Fibroblast of the aortic adventitia (primary cell): ENCODE measurements at places on chromosomes 6 and 20.
A peak's percentile ranks its signal among the peaks of the same experiment; 100 is the strongest.

GRCh38 chr6:8182902-8183665 lies 80.7 kb upstream of the EEF1E1 start:
- peak; percentile 42 for DNase-seq

DNA sequence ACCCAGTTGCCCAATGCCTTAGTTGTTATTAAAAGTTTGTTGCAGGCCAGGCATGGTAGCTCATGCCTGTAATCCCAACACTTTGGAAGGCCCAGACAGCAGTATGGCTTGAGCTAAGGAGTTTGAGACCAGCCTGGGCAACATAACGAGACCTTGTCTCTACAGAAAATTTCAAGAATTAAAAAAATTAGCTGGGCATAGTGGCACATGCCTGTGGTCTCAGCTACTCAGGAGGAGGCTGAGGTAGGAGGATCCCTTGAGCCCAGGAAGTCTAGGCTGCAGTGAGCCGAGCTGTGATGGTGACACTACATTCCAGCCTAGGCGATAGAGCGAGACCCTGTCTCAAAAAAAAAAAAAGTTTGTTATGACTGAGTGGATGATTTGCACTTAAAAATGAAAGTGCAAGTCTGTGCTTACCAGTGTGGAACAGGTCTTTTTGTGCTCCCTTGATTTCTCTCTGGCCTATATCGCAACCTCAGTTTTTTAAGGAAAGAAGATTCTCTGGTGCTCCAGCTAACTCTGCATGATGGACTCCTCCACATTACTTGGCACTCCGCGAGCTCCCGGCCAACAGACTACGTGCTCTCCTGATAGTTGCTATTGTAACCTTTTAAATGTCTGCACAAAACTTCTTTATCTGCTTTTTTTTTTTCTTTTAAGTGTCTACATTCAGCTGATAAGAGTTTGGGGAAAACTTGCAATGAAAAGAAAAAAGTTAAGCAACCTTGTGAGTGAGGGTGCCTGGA lies 22.1 kb downstream of the ZKSCAN3 start:
- no peak for DNase-seq

GRCh38 chr20:17873410-17874270 lies 95.0 kb downstream of the SNX5 start:
- DNase-seq = peak; percentile 99

DNA sequence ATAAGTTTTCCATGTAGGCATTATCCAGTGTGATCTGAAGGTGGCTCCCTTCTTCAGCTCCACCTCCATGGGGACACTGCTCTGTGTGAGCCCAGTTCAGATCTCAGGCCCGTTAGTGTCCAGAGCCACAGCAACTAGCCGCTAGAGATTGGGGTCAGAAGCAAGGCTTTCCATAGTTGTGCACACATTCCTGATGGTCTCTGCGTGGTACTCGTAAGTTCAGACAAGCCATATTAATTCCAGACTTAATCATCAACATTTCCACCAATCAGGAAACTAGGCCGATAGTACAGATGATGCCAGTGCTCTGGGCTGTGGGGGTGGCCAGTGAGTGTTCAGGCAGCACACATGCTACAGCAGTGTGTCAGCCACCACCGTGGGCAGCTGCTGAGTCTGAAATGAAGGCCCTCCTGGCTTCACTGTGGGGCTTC lies 17.5 kb upstream of the SYNCRIP start:
- peak; percentile 88 for DNase-seq

GRCh38 chr20:31943052-31943471 lies 8.8 kb downstream of the PDRG1 start:
- DNase-seq = peak; percentile 38

- peak; percentile 90 for DNase-seq
These were observed 123.1 kb upstream of the GJE1 start for GRCh38 chr6:142009647-142010046.

DNA sequence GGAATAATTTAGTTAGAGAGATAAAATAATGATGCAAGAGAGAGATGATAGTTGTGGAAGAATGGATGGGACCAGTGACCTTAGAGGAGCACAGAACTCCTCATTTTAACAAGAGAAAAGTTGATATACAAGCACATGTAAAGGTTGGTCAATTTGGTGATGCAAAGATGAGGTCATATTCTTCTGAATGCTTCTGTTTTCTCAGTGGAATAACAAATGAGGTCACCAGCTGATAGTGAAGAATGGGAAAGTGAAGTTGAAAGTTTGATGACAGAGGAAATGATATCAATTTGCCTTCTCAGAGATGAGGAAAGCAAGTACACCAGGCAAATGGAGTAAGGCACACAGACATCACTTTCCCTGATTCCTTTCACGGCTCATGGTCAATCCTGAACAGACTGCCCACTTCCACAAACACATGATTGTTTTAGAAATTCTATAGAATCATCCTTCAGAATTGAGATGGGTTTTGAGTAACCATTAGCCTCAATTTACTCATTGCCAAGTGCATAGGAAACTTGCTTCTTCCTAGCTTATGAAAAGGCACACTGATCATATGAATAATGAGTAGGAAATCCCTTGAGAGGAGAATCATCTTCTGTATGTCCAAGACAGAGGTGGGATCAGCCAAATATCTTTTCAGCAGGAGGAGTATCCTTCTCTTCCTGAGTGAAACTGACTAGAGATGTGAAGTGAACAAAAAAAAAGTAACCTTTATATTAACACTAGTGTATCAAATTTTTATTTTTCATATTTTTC lies 82.4 kb upstream of the TCF21 start:
- DNase-seq = peak; percentile 67

DNA sequence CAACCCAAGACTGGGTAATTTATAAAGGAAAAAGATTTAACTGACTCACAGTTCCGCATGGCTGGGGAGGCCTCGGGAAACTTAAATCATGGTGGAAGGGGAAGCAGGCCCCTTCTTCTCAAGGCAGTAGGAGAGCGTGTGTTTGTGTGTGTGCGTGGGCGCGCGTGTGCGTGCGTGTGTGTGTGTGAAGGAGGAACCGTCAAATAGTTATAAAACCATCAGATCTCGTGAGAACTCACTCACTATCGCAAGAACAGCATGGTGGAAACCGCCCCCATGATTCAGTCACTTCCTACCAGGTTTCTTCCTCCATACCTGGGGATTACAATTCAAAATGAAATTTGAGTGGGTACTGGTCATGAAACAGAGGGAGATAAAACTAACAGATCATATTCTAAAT lies 220.1 kb upstream of the EYS start:
- DNase-seq = no peak

- no peak for DNase-seq
These were observed 62.3 kb upstream of the KCNQ5 start for GRCh38 chr6:72559555-72559954.

GRCh38 chr6:100152201-100152600 lies 158.2 kb upstream of the MCHR2 start:
- DNase-seq = peak; percentile 35

DNA sequence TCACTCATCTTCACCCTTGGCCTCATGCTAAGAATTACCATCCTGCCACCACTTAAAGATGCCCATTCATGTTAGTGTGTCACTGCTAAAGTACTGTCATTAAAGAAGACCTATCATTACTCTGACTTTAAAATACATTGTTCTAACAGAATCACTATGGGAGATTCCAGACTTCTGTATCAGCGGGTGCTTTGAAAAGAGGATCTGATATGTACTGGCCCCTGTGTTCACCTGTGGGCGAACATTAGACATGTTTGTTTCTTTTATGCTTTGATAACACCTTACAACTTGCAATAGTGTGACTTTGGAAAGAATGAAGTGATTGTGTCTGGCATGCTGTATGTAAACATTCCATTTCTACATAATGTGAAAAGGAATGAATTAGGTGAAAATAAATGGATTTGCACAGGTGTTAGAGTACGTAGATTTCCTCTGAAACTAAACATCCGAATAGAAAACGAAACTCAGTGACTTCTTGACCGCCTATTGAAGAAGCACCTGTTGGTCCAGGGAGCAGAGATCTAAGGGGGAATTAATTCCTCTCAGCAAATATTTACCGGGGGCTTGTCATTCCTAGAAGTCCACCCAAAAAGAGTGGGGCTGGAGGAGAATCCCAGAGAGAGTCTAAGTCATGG lies 132.3 kb downstream of the CARMIL1 start:
- no peak for DNase-seq

DNA sequence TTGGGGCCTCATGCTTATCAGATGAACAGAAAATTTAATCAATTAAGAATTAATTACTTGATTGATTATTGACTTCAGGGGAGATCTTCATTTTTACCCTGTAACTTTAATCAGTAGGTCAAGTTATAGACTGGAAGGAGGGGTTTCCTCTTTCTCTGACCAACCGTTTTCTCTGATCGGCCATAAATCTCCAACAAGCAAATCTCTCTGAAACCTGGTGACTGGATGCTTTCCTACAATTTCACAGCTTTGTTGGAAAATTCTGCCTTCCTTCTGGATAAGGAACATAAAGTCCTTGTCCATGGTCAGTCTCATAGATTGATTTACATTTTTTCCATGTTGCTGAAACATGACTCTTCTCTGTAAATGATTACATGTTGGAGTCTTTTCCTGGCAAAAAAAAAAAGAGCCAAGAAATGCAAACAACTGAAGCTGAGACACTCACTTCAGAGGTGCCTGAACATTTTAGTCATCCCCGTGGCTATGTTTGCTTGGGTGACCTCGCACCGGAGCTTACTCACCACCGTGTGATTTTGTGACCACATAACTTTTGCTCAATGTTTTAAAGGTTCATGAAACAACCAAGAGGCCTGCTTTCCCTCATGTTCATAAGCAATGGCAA lies 31.0 kb downstream of the IRF4 start:
- DNase-seq = peak; percentile 90

GRCh38 chr6:4313044-4313686 lies 177.8 kb upstream of the ECI2 start:
- peak; percentile 96 for DNase-seq

DNA sequence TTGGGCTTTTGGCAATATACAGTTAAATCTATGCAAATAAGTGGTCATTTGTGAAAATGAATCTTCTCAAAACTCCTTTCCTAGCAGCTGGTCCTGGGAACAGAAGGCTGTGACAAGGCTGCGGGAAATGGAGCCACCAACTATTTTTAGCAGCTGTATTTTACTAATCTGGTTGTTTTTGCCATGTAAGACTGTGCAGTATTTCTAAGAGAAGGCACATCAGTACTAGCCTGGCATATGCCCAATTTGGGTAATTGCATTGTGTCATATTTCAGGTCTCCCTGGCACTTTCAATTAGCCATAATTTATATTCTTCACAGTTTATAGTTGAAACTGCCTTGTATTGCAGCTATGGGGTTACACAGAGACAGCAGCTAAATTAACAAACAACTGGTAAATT lies 109.6 kb downstream of the MANEA start:
- DNase-seq = no peak

- no peak for DNase-seq
These were observed 6.9 kb downstream of the RIMS4 start for GRCh38 chr20:44803383-44803941.

- DNase-seq = peak; percentile 91
These were observed 121.0 kb downstream of the BCAS1 start for GRCh38 chr20:53949319-53949839.

DNA sequence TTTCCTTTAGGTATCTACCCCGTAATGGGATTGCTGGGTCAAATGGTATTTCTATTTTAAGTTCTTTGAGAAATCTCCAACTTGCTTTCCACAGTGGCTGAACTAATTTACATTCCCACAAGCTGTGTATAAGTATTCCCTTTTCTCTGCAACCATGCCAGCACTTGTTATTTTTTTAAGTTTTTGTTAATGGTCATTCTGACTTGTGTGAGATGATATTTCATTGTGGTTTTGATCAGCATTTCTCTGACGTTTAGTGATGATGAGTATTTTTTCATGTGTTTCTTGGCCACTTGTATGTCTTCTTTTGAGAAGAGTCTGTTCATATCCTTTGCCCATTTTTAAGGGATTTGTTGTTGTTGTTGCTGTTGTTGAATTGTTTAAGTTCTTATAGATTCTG lies 871.1 kb downstream of the KIF16B start:
- no peak for DNase-seq

DNA sequence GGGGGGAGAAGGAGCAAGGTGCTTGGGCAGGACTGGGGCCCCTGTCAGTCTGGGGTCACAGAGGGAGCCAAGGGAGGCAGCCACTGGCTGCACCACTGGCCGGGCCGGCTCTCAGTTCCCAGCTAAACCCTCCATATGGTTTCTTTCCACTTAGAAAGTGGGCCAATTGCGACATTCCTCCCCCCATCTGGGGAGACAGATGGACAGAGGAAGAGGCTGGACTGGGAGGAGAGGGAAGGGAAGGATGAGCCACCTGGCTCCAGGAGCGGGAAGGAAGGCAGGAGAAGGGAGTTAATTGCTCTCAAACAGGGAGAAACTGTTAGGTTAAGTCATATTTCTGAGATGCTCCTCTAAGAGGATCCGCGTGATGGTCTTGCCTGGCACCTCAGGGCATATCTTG lies 82.2 kb downstream of the GRM4 start:
- DNase-seq = peak; percentile 5

- DNase-seq = no peak
These were observed 1.2 kb downstream of the FOXA2 start for GRCh38 chr20:22582964-22583772.

GRCh38 chr6:101716810-101717209 lies 323.3 kb downstream of the GRIK2 start:
- DNase-seq = no peak

GRCh38 chr6:40520678-40521077 lies 66.5 kb downstream of the LRFN2 start:
- DNase-seq = no peak

GRCh38 chr20:1809611-1810510 lies 85.3 kb upstream of the SIRPA start:
- DNase-seq = peak; percentile 53

DNA sequence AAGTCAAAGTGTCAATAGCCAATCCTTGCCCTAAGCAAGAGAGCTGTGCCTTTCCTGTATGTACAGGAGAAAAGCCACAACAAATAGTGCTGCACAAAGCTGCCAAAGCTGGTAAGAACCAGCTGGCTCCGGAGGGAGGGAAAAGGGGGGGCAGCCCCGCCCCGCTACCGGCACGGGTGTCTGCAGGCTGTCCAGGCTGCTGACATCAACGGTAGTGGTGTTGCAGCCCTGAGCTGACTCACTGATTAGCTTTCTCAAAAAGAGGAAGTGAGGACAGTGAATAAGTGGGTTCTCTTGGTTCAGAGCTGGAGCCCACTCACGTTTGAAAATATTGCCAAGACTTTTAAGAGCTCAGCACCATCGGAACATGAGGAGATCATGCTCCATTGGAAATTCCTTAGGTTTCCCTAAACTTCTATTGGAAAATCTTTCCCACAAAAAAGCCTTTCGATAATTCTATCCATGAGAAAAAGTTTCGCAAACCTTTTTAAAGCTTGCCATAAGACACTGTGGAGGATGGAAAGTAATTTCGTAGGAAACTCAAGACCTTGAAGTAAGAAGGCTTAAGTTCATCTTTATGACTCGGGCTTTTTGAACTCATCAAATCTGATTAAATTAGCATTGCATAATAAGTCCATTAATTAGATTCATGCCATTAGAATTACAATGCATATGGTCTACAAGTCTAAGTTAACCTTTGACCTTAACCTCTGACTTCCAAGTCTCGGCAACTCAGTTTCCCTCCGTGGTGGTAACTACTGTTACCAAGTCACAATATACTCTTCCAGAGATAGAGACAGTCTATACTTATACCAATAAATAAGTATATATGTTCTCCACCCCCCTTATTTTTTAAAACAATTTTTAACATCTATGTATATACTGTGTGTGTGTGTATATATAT lies 67.0 kb downstream of the TNFRSF21 start:
- peak; percentile 90 for DNase-seq

GRCh38 chr6:104858642-104859041 lies 1.1 kb downstream of the HACE1 start:
- peak; percentile 8 for DNase-seq
